ENCODE measurements at places on chromosomes 7 and 10.

DNA sequence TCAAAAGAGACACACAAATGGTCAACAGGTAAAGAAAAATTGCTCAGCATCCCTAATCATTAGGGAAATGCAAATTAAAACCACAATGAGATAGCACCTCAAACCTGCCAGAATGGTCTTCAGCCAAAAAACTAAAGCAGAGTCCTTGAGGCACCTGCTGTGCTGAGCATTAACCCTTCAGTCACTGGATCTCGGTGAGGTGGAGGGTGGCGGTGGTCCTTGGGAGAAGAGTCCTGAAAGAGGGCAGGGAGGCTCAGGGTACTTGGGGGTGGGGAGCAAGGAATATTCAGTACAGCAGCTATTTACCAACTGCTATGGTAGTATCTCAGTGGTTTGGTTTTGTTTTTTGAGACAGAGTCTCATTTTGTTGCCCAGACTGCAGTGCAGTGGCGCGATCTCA, 7.1 kb downstream of the KIAA1549 start:
- DNase-seq = no peak

DNA sequence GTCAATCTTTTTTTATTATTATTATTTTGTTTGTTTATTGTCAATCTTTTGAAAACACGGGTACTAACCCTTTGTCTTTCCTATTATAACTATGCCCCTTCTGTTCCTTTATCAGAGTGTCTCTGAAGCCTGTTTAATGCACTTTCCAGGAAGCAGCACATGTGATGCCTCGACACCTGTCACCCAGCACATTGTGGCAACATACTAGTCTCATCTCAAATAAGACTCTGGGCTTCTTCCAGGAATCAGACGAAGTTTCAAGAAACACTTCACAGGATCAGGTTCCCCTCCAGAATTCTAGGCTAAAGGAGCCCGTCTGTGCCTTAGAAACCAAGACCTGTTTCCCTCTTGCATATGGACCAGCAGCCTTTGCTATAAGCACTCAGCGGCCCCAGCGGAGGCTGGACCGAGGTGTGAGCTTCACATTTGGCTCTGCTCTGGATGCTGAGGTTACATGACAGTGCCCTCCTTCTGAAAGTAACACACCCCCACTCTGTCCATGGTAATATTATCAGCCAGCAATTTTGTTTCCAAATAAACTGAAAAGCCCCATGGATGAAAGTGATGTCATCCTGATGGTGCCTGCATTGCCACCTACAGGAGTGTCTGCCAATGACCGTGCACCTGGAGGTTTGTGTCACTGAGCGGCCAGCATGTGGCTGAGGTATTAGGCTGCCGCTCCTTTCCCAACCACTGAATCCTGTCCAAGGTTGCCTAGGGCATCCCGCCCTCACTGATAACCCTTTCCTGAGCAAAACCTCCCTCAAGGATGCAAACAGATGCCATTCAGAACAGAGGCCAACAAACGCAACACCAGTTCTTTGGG, 38.1 kb downstream of the MKI67 start:
- no peak for DNase-seq

GRCh38 chr7:100640517-100641440, 573 bp downstream of the TFR2 start:
- no peak for DNase-seq

DNA sequence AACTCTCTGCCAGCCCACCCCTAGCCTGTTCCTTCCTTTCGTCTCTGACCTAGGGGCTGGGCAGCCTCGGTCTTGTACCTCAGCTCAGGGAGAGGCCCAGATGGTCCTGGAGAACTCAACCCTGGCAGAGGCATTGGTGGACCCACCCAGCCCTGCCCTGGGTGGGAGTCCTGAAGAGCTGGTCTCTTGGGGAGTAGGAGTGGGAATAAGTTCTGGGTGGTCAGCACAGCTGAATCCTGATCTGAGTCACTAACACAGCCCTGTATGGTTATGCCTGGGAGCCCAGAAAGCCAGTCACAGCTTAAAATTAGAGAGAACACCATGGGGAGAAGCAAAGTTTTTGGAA, 84.0 kb downstream of the SORBS1 start:
- DNase-seq = no peak

- DNase-seq = no peak
Measured at GRCh38 chr7:31340051-31340450, 475 bp downstream of the NEUROD6 start.

Data from activated T-helper 1 cell treated with anti-CD3 and anti-CD28 coated beads, Interleukin-2, amount 50 U/mL, for 16 hours (primary cell).